NCI-H2171 treated with DMSO at 0.1 percent for 48 hours (cell line): ENCODE measurements at places on chromosomes 12 and 14.

DNA sequence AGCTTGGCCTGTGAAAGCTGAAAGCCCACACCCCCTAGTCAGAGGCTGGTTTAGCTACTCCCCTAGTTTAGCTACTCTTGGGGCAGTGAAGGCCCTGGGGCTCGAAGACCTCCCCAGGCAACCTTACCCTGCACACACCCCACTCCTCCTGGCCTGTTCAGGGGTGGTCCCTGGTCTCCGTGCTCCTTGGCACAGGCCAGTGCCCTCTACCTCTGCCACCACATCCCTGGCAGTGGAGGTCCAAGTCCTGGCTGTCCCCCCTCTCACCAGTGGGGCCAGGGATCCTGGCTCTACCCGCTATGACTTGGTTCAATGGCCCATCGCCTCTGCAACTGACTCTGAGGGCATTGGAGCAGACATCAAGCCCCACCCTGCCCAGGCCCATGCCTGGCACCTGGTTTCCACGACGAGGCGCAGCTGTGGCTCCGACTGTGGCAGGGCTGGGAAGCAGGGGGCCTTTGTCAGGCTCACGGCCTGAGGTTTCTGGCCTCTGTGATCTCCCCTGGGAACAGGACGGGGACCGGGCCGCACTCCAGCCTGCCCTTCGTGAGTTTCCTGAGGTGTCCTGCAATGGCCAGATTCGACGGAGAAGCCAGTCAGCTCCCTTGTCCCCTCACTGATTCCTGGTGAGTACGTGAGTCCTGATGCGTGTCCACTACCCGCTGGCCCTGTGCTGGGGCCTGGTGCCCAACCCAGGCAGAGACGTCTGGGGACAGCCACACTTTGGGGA lies 5.7 kb downstream of the TMEM121 start:
- DNase-seq: no peak

GRCh38 chr12:1915082-1915968 lies 3.1 kb downstream of the CACNA2D4 start:
- DNase-seq: no peak

DNA sequence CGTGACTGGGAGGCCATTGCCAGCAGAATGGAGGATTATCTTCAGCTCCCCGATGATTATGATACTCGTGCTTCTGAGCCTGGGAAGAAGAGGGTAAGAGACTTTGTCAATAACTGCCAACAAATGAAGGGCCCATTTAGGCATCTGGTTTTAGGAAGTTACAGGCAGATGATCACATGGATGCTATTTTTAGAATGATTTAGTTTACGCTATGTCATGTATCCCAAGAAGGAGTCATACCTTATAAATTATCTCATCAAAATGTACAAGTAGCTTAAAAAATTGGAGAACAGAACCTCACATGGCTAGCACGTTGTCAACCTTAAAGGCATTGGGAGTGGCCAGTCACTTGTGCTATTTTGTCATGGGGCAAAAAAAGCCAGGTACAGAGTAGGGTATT lies 46.7 kb downstream of the PROX2 start:
- no peak for DNase-seq

- DNase-seq: no peak
These were observed 43.5 kb upstream of the KCNA5 start for GRCh38 chr12:5000204-5000603.

DNA sequence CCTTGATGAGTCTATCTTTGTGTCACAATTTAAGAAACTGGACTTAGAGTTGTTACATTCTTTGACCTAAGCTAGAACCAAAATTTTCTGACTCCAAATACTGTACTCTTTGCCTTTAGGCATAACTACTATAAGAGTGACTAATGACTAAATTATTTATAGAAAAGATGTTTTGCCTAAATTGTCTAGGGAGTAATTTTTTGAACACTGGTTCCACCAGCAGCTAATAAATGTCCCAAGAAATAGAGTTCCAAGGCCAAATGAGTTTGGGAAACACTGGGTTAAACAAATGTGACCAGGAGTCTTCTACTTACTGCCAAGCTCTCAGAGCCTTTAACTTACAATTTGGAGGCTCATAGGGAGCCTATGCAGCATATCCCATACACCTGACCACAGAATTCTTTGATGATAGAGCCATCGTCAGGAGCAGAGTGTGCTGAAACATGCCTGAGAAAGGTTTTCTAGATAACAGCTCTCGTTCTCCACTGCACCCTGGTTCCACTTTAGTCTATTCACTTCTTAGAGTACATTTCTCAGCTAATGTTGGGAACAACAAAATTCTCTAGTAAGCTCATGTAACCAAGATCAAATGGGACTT lies 215.9 kb upstream of the HMGA2 start:
- DNase-seq: no peak

- DNase-seq: no peak
These were observed 78.1 kb downstream of the RPL10L start for GRCh38 chr14:46573498-46573897.

GRCh38 chr12:79648881-79649280 lies 41.9 kb downstream of the PAWR start:
- DNase-seq: no peak

- DNase-seq: no peak
These were observed 31.8 kb downstream of the CPSF2 start for GRCh38 chr14:92153581-92153980.

DNA sequence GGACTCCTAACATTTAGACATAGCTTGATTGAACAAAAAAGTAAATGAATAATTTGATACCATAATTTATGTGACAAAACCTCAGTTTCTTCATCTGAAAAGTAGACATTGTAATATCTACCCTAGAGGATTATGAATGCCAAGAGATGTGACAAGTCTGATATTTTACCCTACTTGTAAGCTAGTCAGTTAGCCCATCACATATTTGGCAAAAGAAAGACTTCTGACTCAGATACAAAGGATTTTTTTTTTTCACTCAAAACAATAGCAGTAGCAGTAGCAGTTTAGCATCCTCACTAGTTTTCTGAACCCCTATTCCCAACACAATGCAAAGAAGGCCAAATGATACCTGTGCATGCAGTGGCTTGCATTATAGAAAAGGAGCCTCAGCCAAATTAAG lies 377.3 kb upstream of the E2F7 start:
- DNase-seq: no peak

DNA sequence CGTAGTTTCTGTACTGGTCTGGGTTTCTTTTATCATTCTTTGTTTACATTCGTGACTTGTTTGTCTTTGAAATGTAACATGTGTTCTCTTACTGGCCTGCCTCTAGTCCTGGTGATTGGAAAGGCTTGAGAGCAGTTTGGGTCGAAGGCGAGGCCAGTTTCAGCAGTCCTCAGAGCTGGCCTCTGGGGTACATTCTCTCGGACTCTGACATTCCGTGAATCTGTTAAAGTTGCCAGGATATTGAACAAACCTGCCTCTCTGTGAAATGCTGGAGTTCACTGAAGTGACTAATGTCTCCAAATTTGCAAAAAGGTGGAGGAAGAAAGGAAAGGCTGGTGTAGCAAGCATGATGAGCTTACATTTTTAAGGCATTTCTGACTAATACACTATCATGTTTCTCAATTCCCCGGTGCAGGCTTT lies 1.5 kb downstream of the PLEKHA5 start:
- no peak for DNase-seq

- no peak for DNase-seq
These were observed 122.5 kb upstream of the MAP1LC3B2 start for GRCh38 chr12:116436561-116437249.

GRCh38 chr14:85895603-85896002 lies 365.7 kb downstream of the FLRT2 start:
- DNase-seq: no peak

- DNase-seq: no peak
These were observed 94.1 kb downstream of the SLC8A3 start for GRCh38 chr14:70094631-70095030.

DNA sequence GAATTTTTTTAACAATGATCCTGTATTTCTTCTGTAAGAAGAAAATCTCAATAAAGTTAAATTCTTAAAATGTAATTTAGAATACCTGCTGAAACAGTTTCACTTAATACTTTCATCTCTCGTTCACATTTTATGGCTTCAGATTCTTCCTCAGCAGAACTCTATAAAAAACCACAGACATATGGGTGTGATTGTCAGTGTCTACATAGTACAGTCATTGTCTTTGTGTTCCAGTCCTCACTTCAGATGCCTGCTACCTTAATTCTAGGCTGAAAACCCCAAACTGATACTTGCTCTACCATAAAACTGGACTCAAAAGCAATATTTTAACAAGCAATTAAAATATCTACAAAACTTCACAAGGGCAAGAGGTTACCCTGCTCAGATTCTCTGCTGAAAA lies 71.8 kb downstream of the DNAI7 start:
- DNase-seq: no peak

GRCh38 chr14:34110531-34110930 lies 159.7 kb upstream of the EGLN3 start:
- DNase-seq: no peak

GRCh38 chr14:89207925-89208328 lies 209.1 kb downstream of the FOXN3 start:
- no peak for DNase-seq

DNA sequence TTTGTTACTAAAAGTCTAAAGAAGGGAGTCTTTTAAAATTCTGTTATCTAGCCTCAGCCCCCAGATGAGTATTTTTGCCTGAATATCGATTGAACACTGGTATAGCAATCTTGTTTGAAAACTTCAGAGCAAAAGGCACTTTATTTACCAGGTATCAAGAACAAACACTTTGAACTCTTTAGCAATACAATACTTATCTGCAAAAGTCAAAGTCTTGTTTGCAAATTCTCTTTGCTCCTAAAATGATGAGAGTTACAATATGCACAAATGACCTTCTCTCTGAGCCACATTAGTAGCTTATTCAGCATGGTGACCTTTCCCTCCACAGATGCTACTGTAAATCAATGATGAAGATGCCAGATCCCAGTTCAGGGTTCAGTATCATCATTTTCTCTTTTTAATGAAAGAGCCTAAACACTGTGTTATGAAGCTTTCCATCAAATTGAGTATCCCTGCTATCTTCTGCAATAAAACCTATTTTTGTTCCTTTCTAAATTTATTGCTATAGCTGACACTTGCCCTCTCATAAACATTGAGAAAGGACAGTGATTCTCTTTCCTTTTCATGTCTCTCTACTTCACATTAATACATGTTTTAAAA lies 752.7 kb upstream of the MGAT4C start:
- DNase-seq: no peak

- DNase-seq: peak; percentile 78
These were observed 10.1 kb upstream of the GRIP1 start for GRCh38 chr12:66688846-66689439.

- peak; percentile 41 for DNase-seq
These were observed 86.5 kb upstream of the CEP83 start for GRCh38 chr12:94545935-94546771.

GRCh38 chr12:122517877-122518276 lies 8.9 kb downstream of the RSRC2 start:
- no peak for DNase-seq

GRCh38 chr14:77195766-77196165 lies 14.2 kb downstream of the TMEM63C start:
- DNase-seq: no peak

- DNase-seq: no peak
These were observed 822.3 kb downstream of the LRFN5 start for GRCh38 chr14:42428996-42429395.

GRCh38 chr14:62409169-62409568 lies 636.1 kb downstream of the KCNH5 start:
- no peak for DNase-seq

DNA sequence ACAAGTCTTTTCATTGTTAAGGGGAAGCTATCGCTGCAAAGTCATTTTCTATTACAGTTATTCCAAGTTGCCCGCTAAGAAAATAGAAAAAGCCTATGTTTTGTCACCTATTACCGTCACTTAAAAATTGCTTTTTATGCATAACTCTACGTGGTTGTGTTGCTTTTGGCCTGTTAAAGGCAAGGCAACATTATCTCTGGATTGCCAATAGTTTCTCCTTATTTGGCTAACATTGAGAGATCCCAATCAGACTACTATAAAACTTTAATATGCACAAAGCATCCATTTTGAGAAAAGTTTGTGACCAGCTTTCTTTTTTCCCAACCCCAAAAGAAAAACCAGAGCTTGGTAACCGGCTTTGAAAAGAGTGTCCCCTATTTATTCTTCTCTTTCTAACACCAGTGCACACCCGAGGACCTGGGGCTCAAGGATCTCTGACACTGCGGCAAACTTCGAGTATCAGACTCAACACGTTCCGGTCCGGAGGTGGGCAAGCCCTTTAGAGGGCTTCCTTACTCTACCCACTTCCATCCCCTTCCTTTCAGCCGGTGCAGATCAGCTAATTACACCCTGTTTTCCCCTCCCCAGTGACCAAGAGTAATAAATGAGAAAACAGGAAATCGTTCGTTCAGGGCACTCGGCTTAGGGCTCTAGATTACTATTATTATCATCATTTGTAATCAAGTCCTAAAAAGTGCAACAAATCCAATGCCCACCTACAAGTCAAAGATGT lies 1.2 kb downstream of the PPP1R12A start:
- no peak for DNase-seq

DNA sequence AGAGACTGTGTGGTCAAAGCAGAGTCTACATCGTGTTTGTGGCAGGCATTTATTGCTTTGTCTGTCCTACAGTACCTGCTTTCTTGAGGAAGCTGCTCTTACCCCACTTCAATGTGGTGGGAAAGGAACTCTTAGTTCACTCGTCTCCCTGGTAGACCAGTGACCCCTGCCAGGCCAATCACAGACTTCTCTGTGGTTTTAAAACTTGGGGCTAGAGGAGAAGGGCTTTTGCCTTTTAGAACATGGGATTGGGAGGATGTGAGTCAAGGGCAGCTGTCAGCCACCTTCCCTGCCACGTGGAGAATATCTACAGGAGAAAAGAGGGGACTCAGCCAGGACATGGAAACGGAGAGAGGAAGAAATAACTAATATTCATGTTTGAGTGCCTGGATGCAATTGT lies 36.8 kb upstream of the TMED10 start:
- DNase-seq: no peak

DNA sequence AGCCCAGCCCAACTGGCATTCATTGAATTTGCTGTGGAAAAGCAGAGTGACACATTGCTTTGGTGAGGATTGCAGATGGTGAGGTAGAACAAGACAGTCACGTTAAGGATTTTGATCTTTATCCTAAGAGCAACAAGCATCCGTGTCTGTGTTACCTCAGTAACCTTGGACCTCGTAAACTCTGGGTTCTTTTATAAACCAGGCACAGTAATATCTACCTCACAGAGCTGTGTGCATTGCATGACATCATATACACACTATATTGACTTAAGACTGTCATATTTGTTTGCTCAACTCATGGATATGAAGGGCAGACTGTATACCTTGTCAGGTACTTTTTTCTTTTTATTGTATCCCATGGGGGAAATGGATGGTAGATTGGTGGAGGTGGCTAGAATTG lies 156.2 kb downstream of the ETV6 start:
- DNase-seq: no peak

GRCh38 chr12:119980242-119980641 lies 8.8 kb upstream of the BICDL1 start:
- DNase-seq: no peak

DNA sequence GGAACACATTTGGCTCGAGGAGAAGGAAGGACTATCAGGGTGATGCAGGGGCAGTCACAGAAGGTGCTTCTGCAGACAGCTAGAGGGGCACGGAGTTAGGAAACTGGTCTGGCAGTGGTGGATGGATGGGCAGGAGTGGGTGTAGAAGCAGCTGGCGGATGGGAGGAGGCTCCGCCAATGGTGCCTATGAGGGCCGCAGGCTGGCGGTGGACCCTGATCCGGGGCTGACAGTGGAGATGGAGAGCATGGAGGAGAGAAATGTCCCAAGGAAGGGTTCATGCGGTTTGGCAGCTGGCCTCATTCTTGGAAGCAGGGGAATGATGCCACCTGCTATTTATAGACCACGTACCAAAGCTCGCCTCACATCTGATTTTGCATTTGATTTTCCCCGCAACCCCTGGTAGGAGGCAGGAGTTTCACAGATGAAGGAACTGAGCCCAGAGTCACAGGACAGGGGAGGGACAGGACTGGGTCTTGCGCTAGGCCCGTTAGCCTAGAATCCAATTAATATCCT lies 237.1 kb downstream of the FOXN3 start:
- DNase-seq: no peak
